ENCODE measurements at places on chromosomes 3 and 15.

GRCh38 chr3:49859576-49860305 is 3.4 kb upstream of the TRAIP start:
- no peak for DNase-seq

- DNase-seq = no peak
These were observed 234.1 kb upstream of the ATP10A start for GRCh38 chr15:26097216-26097615.

GRCh38 chr3:62039586-62039985 is 333.8 kb downstream of the FEZF2 start:
- no peak for DNase-seq

DNA sequence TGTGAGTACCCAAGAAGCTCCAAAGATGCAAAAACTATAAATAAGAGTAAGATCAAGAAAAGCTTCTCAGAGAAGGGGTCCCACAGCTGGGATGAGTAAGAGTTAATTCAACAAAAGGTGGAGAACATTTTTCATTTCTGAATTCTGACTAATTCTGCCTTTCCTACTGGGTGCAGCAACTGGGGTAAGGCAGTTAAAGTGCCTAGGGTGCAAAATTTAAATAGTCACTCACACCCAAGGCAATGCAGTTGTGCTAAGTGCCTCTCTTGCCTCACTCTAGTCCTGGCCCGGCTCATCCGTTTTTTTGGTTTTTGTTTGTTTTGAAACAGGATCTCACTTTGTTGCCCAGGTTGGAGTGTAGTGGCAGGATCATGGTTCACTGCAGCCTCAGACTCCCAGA is 240.2 kb downstream of the TP63 start:
- no peak for DNase-seq

DNA sequence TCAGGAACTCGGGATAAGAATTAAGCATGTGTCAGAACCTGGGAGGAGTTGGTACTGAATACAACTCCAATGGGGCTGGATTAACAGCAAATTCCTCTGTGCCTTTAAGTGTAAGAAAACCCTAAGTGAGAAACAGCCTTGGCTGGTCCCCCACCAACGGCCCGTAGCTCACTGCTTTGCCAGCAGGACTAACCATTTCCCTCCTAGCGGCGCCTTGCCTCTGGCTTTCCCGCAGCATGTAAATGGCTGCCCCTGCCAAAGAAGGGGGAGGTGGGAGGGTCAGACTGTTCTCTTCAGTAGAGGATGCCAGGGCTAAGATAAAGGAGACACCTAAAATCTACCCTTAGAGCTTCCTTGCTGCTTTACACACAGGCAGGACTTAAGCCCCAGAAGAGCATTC is 51.0 kb upstream of the SH3GL3 start:
- no peak for DNase-seq

GRCh38 chr15:55204464-55204863 is 7.7 kb upstream of the RSL24D1 start:
- DNase-seq = no peak

- DNase-seq = no peak
These were observed 34.2 kb upstream of the GALNT15 start for GRCh38 chr3:16140116-16140893.

DNA sequence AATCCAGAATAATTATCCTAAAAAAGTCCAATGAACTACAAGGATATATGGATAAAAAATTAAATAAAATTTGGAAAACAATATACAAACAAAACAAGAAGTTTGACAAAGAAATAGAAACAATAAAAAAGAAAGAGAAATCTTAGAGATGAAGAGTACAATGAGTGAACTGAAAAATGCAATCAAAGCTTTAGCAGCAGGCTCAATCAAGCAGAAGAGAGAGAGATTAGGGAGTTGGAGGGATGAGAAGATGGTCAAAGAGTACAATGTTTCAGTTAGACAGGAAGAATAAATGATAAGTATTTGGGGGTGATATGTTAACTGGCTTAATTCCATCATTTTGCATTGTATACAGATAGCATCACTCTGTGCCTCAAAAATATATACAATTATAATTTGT is 29.9 kb downstream of the POLQ start:
- no peak for DNase-seq

- no peak for DNase-seq
These were observed 2.5 kb upstream of the GREM1 start for GRCh38 chr15:32715276-32715675.

- no peak for DNase-seq
These were observed 33.5 kb downstream of the CCDC13 start for GRCh38 chr3:42739401-42740158.

- no peak for DNase-seq
These were observed 278.1 kb downstream of the ZPLD1 start for GRCh38 chr3:102712896-102713295.

DNA sequence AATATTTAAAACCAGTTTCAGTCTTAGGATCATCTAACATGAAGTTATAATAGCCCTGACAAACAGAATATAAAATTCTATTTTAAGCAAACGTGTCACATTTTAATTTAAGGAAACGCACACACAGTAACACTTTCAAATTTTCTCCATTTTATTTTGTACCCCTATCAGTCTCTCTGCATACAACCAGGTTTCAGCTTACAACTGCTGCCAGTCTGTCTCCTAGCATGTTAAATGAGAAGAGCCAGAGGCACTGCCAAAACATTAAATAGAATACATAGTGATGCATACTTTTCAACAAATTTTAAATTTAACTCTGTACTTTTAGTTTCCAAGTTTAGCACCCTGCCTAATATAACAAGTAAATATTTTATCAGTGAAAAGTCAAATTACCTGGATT is 60.8 kb downstream of the UACA start:
- no peak for DNase-seq

DNA sequence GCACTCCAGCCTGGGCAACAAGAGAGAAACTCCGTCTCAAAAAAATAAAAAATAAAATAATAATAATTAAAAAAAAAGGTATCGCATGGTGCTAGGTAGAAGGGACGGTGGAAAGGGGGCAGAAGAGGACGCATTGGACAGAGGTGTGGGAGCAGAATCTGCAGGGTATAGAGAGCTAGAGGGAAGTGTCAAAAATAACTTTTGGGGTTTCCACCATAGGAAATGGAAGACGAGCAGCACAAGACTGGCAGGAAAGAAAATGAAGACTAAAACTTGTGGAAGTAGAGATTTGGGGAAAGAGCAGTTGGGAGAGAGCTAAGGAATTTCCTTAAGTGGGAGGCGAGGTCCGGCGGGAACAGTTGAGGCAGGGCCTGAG is 585 bp upstream of the MKRN2 start:
- DNase-seq = no peak

- no peak for DNase-seq
These were observed 179.3 kb upstream of the CHRM5 start for GRCh38 chr15:33788906-33789540.

GRCh38 chr3:62823461-62824050 is 51.7 kb downstream of the CADPS start:
- DNase-seq = no peak

DNA sequence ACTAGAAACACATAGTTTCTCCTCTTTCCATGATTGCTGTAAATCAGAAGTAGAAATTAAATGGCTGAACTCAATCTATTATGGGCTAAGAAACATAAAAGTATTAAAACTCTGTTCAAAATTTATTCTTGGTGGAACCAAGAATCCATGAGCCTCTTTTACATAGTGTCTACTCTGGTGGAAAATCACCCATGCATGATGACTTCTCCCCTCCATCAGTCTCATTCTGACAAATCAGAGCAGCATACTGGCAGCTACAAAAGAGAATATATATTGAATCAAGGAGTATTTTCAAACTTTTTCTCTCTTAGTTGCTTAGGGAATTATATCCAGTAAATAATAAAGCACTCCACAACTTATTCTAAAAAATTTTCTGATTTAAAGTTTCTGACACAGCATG is 536.9 kb upstream of the CCDC54 start:
- no peak for DNase-seq

- DNase-seq = no peak
These were observed 138.9 kb downstream of the TMCO5A start for GRCh38 chr15:38073178-38073946.

DNA sequence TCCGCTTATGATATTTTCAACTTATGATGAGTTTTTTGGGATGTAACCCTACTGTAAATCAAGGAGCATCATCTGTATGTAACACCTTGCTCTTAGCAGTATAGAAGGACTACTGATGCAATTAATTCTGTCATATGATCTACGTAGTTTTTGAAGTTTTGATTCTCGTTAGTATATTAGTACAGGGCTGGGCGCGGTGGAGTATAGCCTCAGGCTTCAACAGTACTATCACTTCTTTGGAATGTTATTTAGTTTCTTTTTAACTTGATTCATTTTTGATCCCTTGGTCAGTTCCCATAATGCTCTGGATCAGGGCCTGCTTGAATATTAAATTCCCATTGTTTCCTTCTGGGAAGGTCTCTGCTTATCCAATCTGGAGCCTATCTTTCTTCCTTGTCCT is 23.9 kb upstream of the AP4E1 start:
- DNase-seq = no peak

GRCh38 chr15:43775411-43775965 is 1.3 kb downstream of the ELL3 start:
- DNase-seq = no peak

- DNase-seq = no peak
These were observed 598.7 kb upstream of the TGFBR2 start for GRCh38 chr3:30007668-30008067.

- DNase-seq = no peak
These were observed 31.2 kb upstream of the TNIK start for GRCh38 chr3:171491361-171491760.

- DNase-seq = no peak
These were observed 695.6 kb downstream of the MCTP2 start for GRCh38 chr15:94927003-94927402.

GRCh38 chr3:140216249-140216648 is 281.3 kb downstream of the CLSTN2 start:
- DNase-seq = no peak

- DNase-seq = no peak
These were observed 138.8 kb upstream of the PRR20G start for GRCh38 chr3:127426444-127427153.

- DNase-seq = no peak
These were observed 127.4 kb downstream of the FOXP1 start for GRCh38 chr3:71456156-71456555.

DNA sequence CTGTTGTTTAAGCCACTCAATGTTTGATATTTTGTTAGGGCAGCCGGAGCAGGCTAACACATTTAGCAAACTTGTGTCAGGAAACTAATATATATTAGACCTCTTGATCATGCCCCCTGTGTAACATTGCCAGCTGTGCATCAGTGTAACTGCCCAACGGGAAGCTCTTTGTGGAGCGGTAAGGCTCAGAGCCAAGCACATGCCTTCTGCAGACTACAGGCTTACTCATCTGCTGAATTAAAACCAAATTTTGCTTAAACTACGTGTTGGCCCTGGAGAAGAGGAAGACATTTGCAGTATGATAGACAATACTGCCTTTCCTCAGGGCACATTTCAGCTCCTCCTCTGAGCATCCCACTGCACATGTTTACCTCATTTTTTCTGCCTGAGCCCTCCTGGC is 50.5 kb upstream of the KCNMB2 start:
- DNase-seq = no peak

GRCh38 chr3:64163019-64163754 is 62.1 kb downstream of the PRICKLE2 start:
- no peak for DNase-seq

GRCh38 chr3:45763303-45763675 is 33.0 kb downstream of the SLC6A20 start:
- DNase-seq = no peak

All from stimulated activated CD4-positive, alpha-beta T cell treated with anti-CD3 and anti-CD28 coated beads, Interleukin-1b, Interleukin-23, amount 100 ng/mL, for 1 hour (primary cell).